ENCODE measurements at places on chromosomes 16 and 17. TPM values are rescaled to one million over a fixed set of nuclear protein-coding genes. Genes with fewer than 3 reads are reported as not detected.

Gene TBC1D28
- polyA plus RNA-seq = not detected

Gene STAC2
- polyA plus RNA-seq = not detected

DNA sequence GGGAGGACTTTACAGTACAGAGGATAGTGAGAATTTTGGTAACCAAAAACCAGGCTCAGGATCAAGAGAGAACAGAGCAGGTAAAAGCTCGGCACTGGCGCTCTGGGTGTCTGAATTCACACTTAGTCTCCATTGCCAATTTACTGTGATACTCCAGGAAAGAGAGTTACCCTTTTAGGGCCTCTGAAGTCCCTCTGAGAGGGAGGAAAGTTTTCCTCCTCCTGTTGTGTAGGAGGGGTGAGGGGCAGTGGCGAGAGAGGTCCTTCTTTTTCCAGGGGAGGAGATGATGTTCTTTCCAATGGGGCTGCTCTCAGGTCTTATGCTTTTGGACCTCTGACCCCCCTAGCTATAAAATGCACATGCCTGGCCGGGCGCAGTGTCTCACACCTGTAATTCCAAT, 5.4 kb upstream of the TNS4 start:
- H3K4me1 ChIP-seq = peaks cover 6% of the 10 kb centered on the region
- no peak for DNase-seq
- H3K36me3 ChIP-seq = no peaks in the 10 kb centered on the region
- H3K27me3 ChIP-seq = no peaks in the 10 kb centered on the region
- no peak overlapping the region for H3K27ac ChIP-seq

DNA sequence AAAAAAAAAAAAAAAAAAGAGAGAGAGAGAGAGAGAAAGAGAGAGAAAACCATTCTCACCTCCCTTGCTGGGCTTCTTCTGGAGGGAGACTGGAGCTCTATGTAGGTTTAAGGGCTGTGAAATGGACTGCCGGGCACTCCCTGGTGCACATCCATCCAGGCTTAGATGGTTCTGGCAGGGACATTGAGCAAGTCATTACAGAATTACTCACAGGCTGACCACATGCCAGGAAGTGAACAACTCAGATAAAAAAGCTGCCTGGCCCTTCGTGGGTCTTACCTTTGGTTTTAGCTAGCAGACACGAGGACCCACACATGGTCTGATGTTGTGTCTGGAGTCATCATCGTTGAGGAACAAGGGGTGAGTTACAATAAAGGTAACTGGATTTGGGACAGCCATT, 847.4 kb upstream of the EEF2KMT start:
- H3K36me3 ChIP-seq = no peaks in the 10 kb centered on the region
- H3K27ac ChIP-seq = no peak overlapping the region

DNA sequence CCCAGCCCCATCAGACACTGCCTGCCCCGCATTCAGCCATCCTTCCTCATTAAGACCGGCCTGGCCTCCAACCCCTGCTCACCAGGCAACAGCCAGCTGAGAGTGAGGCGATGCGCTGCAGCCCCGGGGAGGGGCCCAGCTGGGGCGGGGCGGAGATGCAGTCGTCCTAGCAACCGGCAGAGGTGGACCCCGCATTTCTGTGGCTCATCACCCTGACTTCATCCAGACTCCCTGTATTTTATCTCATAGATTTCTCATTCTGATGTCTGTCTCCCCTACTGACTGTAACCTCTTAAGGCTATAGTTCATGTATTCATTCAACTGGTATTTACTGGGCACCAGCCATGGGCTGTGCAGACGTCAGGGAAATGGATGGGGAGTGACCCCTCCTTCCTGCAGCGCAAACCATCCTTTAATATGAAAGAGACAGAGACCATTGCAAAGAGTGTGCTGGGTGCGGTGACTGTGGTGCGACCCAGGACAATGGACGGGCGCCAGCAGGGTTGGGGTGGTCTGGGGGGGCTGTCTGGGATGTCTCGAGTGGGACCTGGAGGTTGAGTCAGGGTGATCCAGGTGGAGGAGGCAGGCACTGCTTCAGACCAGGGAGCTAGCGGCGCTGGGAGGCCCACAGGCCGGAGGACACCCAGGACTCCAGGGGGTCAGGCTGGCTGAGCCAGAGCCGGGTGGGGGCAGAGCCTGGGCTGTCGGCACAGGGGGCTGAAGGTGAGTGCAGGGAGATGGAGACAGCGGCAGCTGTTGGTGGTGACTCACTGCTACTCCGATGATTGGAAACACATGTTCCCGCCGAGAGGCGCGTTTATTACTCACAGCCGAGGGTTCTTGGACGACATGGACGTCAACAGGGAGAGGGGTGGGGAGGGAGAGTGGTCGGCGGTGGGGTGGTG, 10.5 kb upstream of the TIMP2 start:
- peak overlapping the region; percentile 74 for H3K27ac ChIP-seq
- no peak for DNase-seq
- peaks cover 2% of the 10 kb centered on the region for H3K27me3 ChIP-seq
- peaks cover 7% of the 10 kb centered on the region for H3K4me1 ChIP-seq
- no peak overlapping the region for H3K4me3 ChIP-seq

DNA sequence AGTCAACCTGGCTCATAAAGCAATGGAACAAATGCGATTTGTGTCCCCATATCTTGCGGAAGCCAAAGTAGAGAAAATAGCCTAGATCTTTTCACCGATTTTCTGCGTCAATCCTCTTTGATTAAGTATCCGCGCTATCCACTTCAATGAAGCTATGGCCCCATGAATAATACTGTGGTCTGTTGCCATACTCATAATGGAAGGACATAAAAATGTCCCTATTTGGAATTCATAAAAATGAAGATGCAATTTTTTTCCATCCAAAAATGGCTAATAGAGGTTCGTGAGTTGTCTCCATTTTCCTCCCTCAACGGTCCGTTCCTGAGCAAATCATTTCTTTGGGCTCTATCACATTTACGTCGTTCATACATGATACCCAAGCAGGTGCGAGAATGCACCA, 25.4 kb upstream of the ADCY9 start:
- peaks cover 9% of the 10 kb centered on the region for H3K27me3 ChIP-seq
- no peak overlapping the region for H3K27ac ChIP-seq
- no peaks in the 10 kb centered on the region for H3K36me3 ChIP-seq
- DNase-seq = no peak
- H3K4me1 ChIP-seq = peaks cover 10% of the 10 kb centered on the region

GRCh38 chr17:48528153-48528935, 2.5 kb downstream of the HOXB1 start:
- H3K36me3 ChIP-seq = no peaks in the 10 kb centered on the region
- H3K4me1 ChIP-seq = peaks cover 13% of the 10 kb centered on the region
- H3K4me3 ChIP-seq = no peak overlapping the region
- H3K27me3 ChIP-seq = peaks cover 33% of the 10 kb centered on the region

DNA sequence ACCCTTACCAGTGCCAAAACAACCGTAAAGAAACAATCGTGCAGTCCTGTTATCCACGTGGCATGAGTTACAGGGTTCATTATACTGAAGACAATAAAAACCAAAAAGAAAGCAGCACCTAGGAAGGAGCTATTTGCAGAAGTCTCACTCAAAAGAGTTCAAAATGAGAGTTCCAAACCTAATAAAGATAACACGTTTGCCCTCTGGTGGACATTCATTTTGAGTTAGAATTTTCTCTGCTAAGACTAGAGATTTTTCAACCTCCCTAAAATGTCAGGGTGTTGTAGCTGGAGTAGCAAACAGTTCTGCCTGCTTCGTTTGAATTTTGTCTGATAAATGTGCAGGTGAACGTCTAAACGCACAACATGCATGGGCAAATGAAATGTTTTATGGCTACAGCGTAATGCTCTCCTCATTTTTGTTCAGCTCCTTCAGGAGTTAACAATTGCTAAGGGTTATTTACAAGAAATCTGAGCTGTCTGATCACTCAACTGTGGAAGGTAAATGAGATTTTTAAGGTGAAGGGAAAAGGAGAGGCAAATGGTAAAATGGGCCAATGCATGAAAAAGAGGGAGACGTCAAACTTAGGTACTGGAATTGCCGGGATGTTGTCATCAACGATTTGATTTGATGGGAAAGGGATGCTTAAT, 1067.9 kb upstream of the EEF2KMT start:
- no peaks in the 10 kb centered on the region for H3K4me1 ChIP-seq
- no peak overlapping the region for H3K27ac ChIP-seq
- no peaks in the 10 kb centered on the region for H3K36me3 ChIP-seq
- H3K27me3 ChIP-seq = no peaks in the 10 kb centered on the region
- no peak overlapping the region for H3K4me3 ChIP-seq
- DNase-seq = no peak

- no peak for DNase-seq
- H3K36me3 ChIP-seq = no peaks in the 10 kb centered on the region
- H3K4me1 ChIP-seq = no peaks in the 10 kb centered on the region
- H3K27ac ChIP-seq = no peak within 1 kb of the TSS
Observed at GRCh38 chr17:7428557-7428956, at the start of gene SPEM3. Gene SPEM3 (plus strand): TSS chr17:7428857. CDS start chr17:7428903, 46 bp downstream.

GRCh38 chr16:51960931-51961330, 586.0 kb downstream of the TOX3 start:
- no peak for DNase-seq
- no peaks in the 10 kb centered on the region for H3K4me1 ChIP-seq
- no peaks in the 10 kb centered on the region for H3K36me3 ChIP-seq
- no peak overlapping the region for H3K4me3 ChIP-seq
- no peak overlapping the region for H3K27ac ChIP-seq
- no peaks in the 10 kb centered on the region for H3K27me3 ChIP-seq

- DNase-seq = no peak
- peaks cover 35% of the 10 kb centered on the region for H3K4me1 ChIP-seq
- no peaks in the 10 kb centered on the region for H3K27me3 ChIP-seq
- H3K36me3 ChIP-seq = no peaks in the 10 kb centered on the region
Observed at GRCh38 chr17:64269687-64270649, 6.9 kb upstream of the TEX2 start.

DNA sequence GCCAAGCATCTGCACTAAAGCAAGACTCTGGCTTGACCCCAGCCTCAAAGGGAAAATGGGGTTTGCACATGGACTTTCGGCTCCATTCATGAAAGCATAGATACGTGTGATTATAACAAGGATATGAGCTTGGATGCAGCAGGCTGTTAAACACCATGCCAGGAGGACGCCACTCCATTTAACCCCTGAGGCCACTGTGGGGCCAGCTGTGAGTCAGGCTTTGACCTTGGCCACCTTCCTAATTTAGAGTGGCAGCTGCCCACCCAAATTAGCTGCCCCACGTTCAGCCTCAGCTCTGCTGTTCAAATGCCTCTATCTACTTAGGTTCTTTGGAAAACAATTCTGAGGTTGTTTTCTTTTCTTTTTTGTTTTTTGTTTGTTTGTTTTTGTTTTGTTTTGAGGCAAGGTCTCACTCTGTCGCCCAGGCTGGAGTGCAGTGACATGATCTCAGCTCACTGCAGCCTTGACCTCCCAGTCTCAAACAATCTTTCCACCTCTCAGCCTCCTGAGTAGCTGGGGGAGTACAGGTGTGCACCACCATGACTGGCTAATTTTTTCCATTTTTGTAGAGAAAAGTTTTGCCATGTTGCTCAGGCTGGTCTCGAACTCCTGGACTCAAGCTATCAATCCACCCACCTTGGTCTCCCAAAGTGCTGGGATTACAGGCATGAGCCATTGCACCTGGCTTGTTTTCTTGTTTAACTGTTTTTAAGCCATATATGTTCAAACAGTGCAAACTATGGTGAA, 23.2 kb upstream of the KIFC3 start:
- H3K27me3 ChIP-seq = peaks cover 9% of the 10 kb centered on the region
- no peaks in the 10 kb centered on the region for H3K4me1 ChIP-seq
- H3K27ac ChIP-seq = no peak overlapping the region
- H3K4me3 ChIP-seq = no peak overlapping the region

DNA sequence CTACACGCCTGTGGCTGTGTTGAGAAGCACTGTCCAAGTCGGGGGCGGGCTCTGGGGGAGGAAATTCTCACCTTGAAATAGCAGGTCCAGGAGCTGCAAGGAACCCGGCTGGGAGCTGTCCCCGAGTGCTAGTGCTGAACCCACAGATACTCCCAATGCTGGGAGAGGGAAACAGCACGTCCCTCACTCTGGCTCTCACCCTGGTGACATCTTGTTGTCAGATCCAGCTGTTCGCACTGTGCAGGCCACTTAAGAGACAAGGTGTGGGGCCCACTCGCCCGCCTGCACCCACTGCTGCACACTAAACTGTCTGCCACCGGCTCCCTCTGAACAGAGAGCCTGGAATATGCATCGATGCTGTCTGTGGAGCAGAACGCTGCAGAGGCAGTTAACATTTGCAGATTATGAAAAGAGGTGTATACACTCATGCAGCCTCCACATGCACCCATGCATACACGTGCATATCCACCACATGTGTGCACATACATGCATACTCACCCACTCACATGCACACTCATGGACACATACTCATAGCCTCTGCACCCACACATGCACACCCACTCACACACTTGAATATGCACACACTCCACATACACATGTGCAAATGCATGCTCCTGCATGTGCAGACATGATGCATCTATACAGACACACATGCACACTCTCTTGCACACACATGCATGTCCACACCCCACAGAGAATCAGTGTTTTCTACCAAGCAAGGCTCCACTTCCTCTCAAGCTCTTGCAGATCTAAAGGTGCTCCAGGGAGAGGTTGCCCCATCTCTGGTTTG, 42.0 kb downstream of the MGAT5B start:
- H3K4me1 ChIP-seq = no peaks in the 10 kb centered on the region
- no peak overlapping the region for H3K27ac ChIP-seq
- peak; percentile 30 for DNase-seq
- H3K27me3 ChIP-seq = peaks cover 3% of the 10 kb centered on the region
- H3K36me3 ChIP-seq = no peaks in the 10 kb centered on the region

DNA sequence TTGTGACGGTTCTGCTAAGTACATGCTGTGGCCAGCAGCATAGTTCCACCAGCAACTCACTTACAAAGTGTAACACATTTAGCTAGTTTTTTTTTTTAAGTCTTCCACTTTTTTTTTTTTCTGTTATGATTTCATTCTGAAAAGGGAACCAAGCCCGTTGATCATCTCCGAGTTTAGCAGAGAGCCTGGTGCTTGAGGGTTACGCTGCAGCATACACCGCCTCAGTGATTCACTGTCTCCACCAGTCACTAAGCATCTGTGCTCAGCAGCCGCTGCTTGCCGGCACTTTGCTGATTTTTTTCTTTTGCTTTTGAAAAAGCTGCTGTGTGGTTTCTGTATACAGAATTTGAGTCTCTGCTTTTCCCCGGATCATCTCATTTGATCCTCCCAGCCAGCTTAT, 194.5 kb upstream of the CDH13 start:
- no peak overlapping the region for H3K27ac ChIP-seq
- H3K27me3 ChIP-seq = peaks cover 7% of the 10 kb centered on the region

Measured in naive thymus-derived CD8-positive, alpha-beta T cell (primary cell).